Uterine smooth muscle cell (primary cell): ENCODE measurements at places on chromosomes 2 and 18. TPM values are rescaled to one million over a fixed set of nuclear protein-coding genes. Genes with fewer than 3 reads are reported as not detected.

The DNAJC10 gene
- 154 and 193 TPM in 2 replicates for total RNA-seq

The UGT1A10 gene
- 0.11 TPM in 1 of 2 replicates, not detected in the other for total RNA-seq

The COL4A4 gene
- total RNA-seq = 0.75 and 2.7 TPM in 2 replicates

The NEB gene
- 0.12 and 0.22 TPM in 2 replicates for total RNA-seq

The KCNE4 gene
- 12.6 and 13.9 TPM in 2 replicates for total RNA-seq

The VSNL1 gene
- total RNA-seq = 0.77 and 0.87 TPM in 2 replicates
